ENCODE measurements at places on chromosomes 6 and 20.
A peak's percentile ranks its signal among the peaks of the same experiment; 100 is the strongest.

- no peaks in the 10 kb centered on the region for H3K27me3 ChIP-seq
- no peak overlapping the region for H3K27ac ChIP-seq
- no peak for DNase-seq
- H3K4me3 ChIP-seq: no peak overlapping the region
- peaks cover 19% of the 10 kb centered on the region for H3K4me1 ChIP-seq
- peaks cover 19% of the 10 kb centered on the region for H3K36me3 ChIP-seq
Observed at GRCh38 chr20:24494460-24494920, 25.1 kb downstream of the SYNDIG1 start.

GRCh38 chr6:93550551-93551276 lies 131.4 kb upstream of the EPHA7 start:
- no peak overlapping the region for H3K27ac ChIP-seq
- H3K36me3 ChIP-seq: no peaks in the 10 kb centered on the region
- no peaks in the 10 kb centered on the region for H3K4me1 ChIP-seq
- no peak for DNase-seq
- no peak overlapping the region for H3K4me3 ChIP-seq
- H3K27me3 ChIP-seq: no peaks in the 10 kb centered on the region

- H3K27ac ChIP-seq: no peak overlapping the region
- H3K27me3 ChIP-seq: no peaks in the 10 kb centered on the region
- no peaks in the 10 kb centered on the region for H3K4me1 ChIP-seq
- no peaks in the 10 kb centered on the region for H3K36me3 ChIP-seq
- H3K4me3 ChIP-seq: no peak overlapping the region
Observed at GRCh38 chr6:73942592-73943186, 246.7 kb downstream of the CD109 start.

DNA sequence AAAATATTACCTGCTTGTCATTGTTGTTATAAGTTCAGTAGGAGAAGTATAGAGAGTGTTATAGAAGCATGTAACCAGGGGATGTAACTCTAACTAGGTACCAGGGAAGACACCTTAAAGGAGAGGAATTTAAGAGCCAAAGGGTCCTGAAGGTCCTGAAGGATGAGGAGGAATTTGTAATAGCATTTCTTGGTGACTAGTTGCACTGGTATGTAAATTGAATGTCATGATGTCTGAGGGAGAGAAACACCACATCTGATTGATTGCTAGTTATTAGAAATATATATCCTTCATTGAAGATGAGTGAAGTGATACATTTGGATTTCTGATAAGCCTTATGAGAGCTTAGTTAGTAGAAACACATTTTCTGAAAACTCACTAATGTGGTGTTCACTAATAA lies 643.8 kb downstream of the RFPL4B start:
- no peaks in the 10 kb centered on the region for H3K27me3 ChIP-seq
- no peaks in the 10 kb centered on the region for H3K36me3 ChIP-seq
- no peak overlapping the region for H3K4me3 ChIP-seq
- H3K4me1 ChIP-seq: no peaks in the 10 kb centered on the region

GRCh38 chr6:154852687-154853086 lies 119.5 kb downstream of the SCAF8 start:
- no peak overlapping the region for H3K4me3 ChIP-seq
- DNase-seq: no peak
- H3K36me3 ChIP-seq: peaks cover 2% of the 10 kb centered on the region
- peaks cover 5% of the 10 kb centered on the region for H3K4me1 ChIP-seq
- no peaks in the 10 kb centered on the region for H3K27me3 ChIP-seq

- no peak for DNase-seq
- H3K4me1 ChIP-seq: peaks cover 12% of the 10 kb centered on the region
- no peak overlapping the region for H3K4me3 ChIP-seq
- no peaks in the 10 kb centered on the region for H3K27me3 ChIP-seq
- no peak overlapping the region for H3K27ac ChIP-seq
- no peaks in the 10 kb centered on the region for H3K36me3 ChIP-seq
Observed at GRCh38 chr6:150115769-150116168, 27.1 kb upstream of the PPP1R14C start.

- no peak for DNase-seq
- peaks cover 5% of the 10 kb centered on the region for H3K27me3 ChIP-seq
- peaks cover 69% of the 10 kb centered on the region for H3K4me1 ChIP-seq
- peaks cover 9% of the 10 kb centered on the region for H3K36me3 ChIP-seq
Observed at GRCh38 chr20:62691487-62691886, 17.1 kb upstream of the NTSR1 start.

GRCh38 chr6:140644017-140644416 lies 1269.6 kb upstream of the CITED2 start:
- H3K27me3 ChIP-seq: no peaks in the 10 kb centered on the region
- no peak for DNase-seq
- no peak overlapping the region for H3K27ac ChIP-seq
- no peaks in the 10 kb centered on the region for H3K4me1 ChIP-seq
- H3K36me3 ChIP-seq: no peaks in the 10 kb centered on the region

DNA sequence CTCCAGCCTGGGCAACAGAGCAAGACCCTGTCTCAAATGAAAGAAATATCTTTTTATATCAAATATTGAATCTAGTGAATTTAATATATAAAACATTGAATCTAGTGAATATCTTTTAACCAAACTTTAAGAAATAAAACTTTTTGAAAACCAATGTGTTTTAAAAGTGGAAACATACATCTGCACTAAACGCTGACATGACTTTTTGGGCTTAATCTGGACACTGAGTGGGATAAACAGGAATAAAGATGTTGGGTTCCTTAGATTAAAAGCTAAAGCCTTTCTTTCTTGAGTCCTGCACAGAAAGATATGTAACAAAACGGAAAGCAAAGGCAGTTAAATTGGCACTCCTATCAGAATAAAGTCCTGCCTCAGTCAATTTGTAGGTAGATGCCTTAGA lies 190.2 kb downstream of the ARHGAP18 start:
- no peak overlapping the region for H3K4me3 ChIP-seq
- H3K27me3 ChIP-seq: no peaks in the 10 kb centered on the region
- no peaks in the 10 kb centered on the region for H3K36me3 ChIP-seq

DNA sequence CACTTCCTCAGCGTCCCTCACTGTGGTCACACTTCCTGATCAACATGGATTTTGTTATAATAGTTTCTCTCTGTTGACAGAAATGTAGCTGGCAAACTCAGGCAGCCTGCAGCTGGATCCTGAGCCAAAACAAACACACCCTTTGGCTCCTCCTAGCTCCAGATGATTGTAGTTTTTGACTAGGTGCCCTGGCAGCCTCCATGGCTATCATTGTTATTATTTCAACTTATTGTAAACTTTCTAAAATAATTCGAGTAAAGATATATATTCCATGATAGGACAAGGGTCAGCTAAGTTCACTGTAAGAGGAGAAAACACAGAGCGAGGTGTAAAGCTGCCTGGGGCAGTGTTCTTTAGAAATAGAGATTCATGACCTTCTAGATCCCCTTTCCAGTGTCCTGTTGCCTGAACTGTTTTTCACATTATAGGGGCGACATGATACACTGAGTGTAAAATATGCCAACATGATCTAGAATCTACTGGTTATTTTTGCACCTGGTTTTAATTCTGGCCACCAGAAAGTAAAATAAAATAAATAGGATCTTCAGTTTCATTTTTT lies 98.2 kb upstream of the HDGFL1 start:
- H3K4me1 ChIP-seq: peaks cover 3% of the 10 kb centered on the region
- H3K4me3 ChIP-seq: no peak overlapping the region
- no peak overlapping the region for H3K27ac ChIP-seq
- no peaks in the 10 kb centered on the region for H3K36me3 ChIP-seq

DNA sequence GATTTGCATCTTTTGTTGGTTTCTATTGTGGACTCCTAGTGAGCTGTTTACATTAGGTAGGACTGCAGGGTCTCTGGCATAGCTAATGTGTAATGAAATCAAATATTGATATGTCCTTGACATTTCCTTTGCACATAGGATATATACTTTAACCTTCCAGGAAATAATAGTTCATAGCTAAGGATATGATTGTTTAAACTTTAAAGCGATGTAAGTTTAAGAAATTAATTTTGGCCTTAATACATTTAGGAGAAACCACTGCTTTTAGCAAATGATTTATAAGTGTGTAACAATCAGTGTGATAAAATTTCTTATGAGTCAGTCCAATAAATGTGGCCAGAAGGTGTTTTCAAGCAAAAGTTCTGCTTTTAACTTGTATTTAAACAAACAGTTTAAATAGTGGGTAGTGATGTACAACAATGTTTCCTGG lies 171.8 kb downstream of the HS3ST5 start:
- DNase-seq: no peak
- H3K27ac ChIP-seq: no peak overlapping the region
- no peaks in the 10 kb centered on the region for H3K27me3 ChIP-seq

DNA sequence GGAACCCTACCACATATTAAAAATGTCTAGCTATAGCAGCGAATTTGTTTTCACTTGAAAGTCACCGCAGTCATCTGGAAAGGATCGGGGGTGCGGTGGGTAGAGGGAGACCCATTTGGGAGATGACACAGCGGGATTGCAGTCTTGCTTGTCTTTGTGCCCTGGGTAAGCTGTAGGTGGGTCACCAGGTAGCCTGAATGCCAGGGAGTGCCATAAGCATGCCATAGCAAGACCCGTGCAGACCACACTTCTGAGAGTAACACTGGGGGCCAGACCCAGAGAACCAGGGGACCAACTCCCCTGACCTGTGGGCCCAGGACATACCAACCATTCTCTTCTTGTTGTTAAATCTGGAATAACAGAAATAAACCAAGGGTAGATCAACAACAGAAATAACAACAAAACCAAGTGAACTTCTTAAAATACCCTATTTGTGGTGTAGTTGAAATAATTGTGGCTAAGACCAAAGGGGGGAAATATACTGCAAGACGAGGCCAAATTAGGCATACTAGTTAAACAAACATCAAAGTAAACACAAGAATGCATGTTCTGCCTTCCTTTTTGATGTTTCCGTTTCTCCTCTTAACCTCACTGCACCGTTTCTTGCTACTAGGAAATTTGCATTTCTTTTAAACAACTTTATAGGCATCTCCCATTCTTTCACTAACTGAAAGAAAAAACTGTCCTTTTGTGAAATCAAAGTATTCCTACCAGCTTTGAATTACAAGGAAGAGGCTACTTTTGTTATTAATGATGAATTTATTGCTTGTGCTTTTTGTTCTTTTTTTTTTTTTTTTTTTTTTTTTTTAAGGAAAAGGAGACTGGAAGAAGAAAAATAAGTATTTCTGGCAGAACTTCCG lies 128.2 kb downstream of the SASH1 start:
- no peaks in the 10 kb centered on the region for H3K36me3 ChIP-seq
- peaks cover 24% of the 10 kb centered on the region for H3K4me1 ChIP-seq
- no peak overlapping the region for H3K4me3 ChIP-seq

DNA sequence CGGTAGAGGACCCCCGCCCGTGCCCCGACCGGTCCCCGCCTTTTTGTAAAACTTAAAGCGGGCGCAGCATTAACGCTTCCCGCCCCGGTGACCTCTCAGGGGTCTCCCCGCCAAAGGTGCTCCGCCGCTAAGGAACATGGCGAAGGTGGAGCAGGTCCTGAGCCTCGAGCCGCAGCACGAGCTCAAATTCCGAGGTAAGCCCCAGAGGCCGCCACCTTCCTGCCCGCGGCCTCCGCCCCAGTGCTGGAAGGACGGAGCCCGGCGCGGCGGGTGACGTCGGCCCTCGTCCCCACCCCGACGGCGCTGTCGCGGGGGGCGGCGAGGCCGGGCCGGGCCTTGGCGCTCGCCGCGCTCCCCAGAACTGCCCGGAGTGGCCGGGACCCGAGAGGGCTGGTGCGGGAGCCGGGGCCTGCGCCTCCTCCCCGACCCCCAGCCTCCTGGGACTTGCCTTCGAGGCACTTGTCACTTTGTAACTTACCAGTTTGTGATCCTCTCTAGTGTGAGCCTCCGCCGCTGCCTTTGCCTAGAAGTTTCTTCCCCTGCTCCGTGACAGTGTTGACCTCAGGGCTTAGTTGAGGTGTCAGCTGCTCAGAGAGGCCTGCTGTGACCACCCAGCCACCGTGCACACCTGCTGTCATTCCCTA lies 417 bp downstream of the VAPB start:
- H3K27ac ChIP-seq: peak overlapping the region; percentile 83
- DNase-seq: no peak
- H3K27me3 ChIP-seq: no peaks in the 10 kb centered on the region
- H3K4me3 ChIP-seq: peak overlapping the region; percentile 76
- H3K4me1 ChIP-seq: peaks cover 13% of the 10 kb centered on the region
- H3K36me3 ChIP-seq: no peaks in the 10 kb centered on the region

- H3K4me1 ChIP-seq: no peaks in the 10 kb centered on the region
- DNase-seq: no peak
- no peaks in the 10 kb centered on the region for H3K36me3 ChIP-seq
- H3K27ac ChIP-seq: no peak overlapping the region
- no peak overlapping the region for H3K4me3 ChIP-seq
- H3K27me3 ChIP-seq: no peaks in the 10 kb centered on the region
Observed at GRCh38 chr20:20271271-20271670, 96.6 kb upstream of the INSM1 start.

DNA sequence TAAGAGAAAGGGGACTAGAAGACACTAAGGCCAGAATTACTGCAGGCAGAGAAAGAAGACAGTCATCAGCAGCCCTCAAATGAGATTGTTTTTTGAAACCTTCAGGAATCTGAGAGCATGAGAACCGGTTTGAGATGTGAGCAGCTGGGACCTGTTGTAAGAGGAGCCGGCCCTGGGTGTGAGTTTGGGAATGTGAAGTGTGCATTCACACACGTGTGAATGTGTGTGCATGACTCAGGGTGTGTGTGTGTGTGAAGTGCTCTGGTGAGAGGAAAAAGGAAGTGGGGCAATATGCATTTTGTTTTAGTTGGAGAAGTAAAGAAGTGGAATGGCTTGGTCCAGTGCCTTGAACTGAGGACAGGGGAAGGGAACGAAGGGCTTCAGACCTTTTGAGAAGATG lies 4.3 kb downstream of the SCUBE3 start:
- H3K4me1 ChIP-seq: peaks cover 42% of the 10 kb centered on the region
- peaks cover 5% of the 10 kb centered on the region for H3K36me3 ChIP-seq
- no peak for DNase-seq
- peaks cover 4% of the 10 kb centered on the region for H3K27me3 ChIP-seq
- no peak overlapping the region for H3K4me3 ChIP-seq
- peak overlapping the region; percentile 15 for H3K27ac ChIP-seq

- peaks cover 7% of the 10 kb centered on the region for H3K4me1 ChIP-seq
- DNase-seq: no peak
- no peaks in the 10 kb centered on the region for H3K36me3 ChIP-seq
- no peak overlapping the region for H3K27ac ChIP-seq
Observed at GRCh38 chr6:37501632-37502491, 2.2 kb upstream of the CCDC167 start.

GRCh38 chr6:159107451-159108260 lies 61.5 kb upstream of the FNDC1 start:
- H3K27me3 ChIP-seq: no peaks in the 10 kb centered on the region
- no peak overlapping the region for H3K4me3 ChIP-seq
- no peak for DNase-seq
- H3K4me1 ChIP-seq: peaks cover 34% of the 10 kb centered on the region
- H3K36me3 ChIP-seq: no peaks in the 10 kb centered on the region
